Fibroblast of skin of right biceps (primary cell): ENCODE measurements at places on chromosomes 7 and 10.
A peak's percentile ranks its signal among the peaks of the same experiment; 100 is the strongest.

DNA sequence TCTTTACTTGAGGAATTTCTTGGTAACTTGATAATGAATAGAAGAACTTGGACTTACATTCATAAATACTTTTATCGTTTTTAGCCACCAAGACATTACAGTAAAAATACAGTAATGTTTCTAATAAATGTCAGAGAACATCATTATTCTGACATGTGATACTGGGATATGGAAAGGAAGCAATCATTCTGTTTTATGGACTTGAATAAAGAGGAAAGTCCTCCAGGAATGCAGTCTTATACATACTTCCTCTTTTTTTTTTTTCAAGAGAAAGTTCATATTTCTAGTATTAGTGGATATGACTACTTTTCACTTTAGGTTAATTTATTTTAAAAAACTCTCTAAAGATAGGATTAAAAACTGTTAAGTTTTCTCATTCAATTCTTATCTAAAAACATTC lies 220.0 kb upstream of the SEMA3C start:
- peak; percentile 20 for DNase-seq

GRCh38 chr10:98134117-98134430 lies 383 bp upstream of the R3HCC1L start:
- no peak for DNase-seq

DNA sequence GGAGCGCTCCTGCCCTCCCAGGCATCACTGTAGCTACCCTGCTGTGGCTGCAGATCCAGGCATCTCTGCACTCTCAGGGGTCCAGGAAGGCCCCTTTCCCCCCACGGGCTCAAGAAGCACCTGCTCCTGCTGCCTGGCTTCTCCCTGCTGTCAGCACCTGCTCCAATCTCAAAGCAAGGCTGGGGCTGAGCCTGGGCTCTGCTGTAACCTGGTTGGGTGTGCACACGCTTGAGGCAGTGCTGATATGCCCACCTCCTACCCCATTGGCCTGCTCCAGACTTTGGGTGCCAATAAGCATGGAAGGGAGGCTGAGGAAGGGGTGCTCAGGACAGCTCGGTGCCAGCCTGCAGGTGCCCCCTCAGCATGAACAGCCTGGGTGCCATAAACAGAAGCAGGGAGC lies 185.0 kb downstream of the ZNF438 start:
- no peak for DNase-seq

DNA sequence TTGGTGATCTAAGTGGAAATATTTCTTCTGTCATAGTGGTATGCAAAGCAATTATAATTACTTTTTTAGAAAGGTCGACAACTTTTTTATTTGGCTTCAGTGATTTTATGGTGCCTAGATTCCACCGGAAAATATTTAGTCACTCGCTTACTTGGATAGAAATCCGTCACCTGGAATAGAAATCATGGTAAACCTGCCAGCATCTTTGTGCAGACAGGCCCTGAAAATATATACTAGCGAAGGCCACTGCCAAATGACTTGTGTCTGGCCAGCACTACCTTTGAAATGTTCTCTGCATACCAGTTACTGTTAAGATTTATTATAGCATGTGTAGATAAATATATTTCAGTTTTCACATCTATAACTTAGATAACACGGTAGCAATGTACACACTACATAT lies 226.4 kb downstream of the AGMO start:
- DNase-seq = no peak

GRCh38 chr10:100253041-100253440 lies 14.4 kb downstream of the CWF19L1 start:
- DNase-seq = no peak

DNA sequence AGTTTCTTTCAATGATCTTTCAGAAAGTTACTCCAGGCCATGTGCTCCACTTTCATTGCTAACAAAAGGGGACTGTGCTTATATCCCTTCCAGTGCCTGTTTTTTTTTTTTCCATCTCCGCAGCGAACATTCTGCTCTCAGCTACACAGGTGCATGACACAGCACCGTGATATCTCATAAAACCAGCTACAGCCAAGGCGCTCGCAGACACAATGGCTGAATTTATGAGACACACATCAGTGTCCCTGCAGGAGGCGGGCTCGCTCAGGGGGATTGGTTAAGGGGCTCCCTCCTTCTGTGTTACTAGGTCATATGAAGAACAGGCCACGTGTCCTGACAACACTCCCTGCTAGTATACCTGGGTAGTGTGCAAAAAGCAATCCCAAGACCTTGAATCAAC lies 245.5 kb downstream of the SKAP2 start:
- DNase-seq = no peak

DNA sequence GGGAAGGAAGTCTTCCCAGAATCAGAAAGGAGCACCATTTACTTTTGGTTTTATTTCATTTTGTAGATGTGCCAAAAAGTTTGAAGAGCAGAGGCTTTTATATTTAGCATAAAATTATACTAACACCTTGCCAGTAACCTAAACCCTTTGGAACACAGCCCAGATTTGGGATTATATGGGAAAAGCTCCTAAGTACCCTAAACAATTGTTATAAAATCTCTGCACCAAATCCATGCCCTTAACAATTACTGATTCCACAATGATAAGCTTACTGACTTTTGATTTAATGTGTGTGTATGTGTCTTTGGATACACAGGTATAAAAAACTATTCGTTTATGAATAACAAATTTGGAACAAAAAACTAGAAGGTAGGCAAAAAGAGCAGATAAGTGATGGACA lies 39.0 kb upstream of the TMEM229A start:
- no peak for DNase-seq

DNA sequence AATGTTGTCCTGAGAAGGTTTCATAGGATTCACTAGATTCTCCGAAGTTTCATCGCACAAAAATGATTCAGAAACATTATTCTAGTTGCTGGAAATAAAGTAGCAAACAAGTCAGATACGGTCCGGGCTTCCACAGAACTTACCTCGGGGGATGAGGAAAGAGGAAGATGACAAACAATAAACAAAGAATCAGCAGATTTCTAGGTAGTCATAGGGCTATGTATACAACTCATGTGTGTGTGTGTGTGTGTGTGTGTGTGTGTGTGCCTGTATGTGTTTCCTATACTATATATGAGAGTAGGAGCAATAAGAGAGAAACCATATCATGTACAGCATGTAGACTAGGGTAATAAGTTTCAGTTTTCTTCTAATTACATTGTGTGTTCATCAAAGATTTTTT lies 16.5 kb downstream of the TMEM236 start:
- no peak for DNase-seq

- DNase-seq = peak; percentile 96
These were observed 27.7 kb upstream of the TM9SF3 start for GRCh38 chr10:96614515-96614914.

DNA sequence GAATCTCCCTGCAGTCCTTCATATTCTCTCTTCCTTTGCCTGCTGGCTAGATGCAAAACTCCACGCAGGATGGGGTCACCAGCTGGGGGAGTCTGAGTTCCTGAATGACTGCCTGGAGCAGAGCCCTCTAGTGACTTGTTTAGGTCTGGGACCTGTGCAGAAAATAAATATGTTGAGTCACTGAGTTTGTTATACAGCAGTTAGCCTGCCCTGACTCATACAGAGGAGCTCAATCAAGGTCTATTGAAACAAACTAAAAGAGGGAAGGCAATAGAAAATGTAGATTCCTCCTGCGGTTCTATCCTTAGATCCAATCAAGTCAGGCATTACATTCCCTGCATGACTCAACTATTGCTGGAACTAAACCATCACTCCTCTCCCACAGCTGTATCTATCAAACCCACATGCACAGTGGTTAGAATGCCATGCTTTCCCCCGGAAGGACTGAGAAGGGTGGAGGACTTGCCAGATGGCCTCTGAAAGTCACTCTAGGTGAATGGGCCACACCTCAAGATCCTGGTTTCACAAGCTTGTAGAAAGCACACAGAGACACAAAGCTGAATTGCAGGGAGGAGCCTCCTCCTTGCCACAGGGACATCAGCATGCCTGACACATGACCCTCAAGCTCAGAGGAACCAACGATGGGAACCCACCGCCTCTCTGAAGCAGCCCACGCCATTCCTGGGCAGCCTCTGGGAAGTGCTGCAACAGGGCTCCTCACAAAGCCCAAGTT lies 73.9 kb downstream of the SH3PXD2A start:
- peak; percentile 95 for DNase-seq

DNA sequence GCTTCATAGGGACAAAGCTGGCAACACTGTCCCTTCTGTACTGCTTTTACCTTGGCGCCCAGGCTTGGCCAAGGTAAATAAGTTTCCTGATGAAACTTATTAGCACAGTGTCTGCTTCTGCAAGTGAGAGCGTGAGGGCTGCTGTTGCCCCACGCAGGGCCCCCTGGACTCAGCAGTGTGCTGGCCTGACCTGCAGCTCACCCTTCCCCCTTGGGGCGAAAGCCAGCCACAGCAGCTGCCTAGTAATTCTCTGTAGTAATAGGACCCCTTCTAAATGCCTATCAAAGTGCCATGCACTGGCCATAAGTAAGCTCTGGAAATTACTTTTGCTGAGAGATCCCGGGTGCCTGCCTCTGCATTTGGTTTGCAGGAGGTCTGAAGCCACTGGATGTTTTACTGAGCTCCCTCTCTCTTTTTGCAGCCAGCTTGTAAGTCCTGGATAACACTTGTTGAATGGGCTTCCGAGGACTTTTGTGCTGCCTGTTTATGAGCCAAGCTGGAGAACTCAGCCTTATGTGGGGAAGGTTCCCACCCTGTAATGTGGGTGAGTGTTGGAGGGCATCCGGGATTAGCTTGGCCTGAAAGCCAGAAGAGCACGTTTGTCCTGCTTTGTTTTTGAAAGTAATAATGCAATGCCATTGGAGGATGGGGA lies 293.9 kb downstream of the C7orf25 start:
- no peak for DNase-seq

GRCh38 chr7:51246258-51247245 lies 70.1 kb downstream of the COBL start:
- peak; percentile 7 for DNase-seq

- no peak for DNase-seq
These were observed 6.1 kb downstream of the GET4 start for GRCh38 chr7:882336-883035.

GRCh38 chr7:33961948-33962347 lies 56.6 kb downstream of the BMPER start:
- peak; percentile 76 for DNase-seq

DNA sequence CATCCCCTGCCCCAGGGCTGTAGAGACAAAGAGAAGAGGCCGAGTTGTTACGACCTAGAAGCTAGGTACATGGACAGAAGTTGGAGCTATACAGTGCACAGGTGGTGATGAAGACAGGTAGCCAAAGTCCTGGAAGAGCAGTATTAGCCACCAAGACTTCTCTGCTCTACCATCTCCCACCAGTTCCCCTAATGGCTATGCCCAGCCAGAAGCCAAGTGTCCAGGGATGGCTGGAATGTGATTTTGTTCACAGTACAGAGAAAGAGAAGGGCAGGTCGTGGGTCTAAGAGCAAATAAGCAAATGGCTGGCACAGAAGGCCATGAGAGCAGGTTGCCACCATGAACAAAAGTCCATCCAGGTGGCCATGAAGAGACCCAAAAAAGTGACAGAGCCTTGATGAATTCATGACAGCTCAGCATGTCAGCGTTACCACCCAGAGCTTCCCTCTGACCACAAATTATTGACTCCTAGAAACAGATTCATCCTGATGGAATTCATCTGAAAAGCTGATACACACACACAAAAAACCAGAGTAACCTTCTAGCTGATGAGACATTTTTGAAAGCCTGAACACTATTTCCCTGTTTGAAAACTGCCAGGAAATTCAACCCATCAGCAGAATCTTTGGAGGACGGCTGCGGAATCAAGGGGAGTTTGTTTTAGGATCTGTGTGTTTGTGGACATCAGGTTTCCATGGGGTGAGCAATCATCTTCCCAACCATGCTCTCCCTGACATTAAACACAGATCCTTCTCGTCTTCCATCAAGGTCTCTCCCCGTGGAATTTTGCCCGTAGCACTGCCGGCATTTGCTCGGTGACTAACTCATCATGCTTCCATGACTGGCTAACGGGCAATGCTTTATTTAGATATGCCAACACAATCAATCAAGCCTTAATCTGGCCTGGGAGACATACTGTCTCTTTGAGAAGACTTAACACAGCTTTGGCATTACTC lies 906.7 kb upstream of the AUTS2 start:
- peak; percentile 99 for DNase-seq

GRCh38 chr7:95718577-95719410 lies 53.6 kb upstream of the DYNC1I1 start:
- peak; percentile 9 for DNase-seq

DNA sequence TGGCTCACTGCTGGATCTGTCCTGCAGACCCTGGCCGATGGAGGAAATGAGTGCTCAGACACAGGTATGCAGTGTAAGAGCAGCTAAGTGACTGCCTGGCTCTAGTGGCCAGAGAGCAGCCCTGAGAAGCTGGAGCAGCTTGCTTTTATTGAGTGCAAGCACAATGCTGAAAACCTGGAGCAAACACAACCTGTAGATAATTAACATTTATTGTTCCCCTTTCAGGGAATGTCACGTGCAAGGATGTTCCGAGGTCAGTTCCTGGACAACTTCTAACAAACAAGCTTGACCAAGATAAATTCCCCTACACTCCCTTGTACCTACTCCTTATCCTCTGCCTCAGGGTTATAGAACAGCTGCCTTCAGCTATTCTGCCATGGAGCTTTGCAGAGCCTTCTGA lies 31.3 kb downstream of the DDC start:
- no peak for DNase-seq

DNA sequence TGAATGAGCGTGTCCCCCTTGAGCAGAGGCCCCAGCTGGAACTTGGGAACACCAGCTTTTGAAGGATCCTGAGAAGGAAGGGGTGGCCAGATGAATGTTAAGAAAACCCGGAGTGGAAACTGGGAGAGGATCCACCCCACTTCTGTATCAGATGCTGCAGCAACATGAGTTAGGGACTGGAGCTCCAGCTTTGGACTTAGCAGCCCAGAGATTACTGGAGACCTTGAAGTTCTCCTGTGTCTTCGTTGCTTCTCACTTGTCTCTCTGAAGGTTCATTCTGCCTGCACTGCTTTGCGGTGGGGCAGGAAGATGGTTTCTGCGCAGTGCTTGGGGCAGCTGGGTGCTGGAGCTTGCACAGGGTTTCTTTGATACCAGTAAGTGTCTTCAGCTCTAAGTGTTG lies 9.3 kb downstream of the TMEM248 start:
- peak; percentile 26 for DNase-seq

GRCh38 chr7:139680676-139681462 lies 96.9 kb downstream of the HIPK2 start:
- DNase-seq = peak; percentile 99

GRCh38 chr10:79229830-79230327 lies 117.4 kb upstream of the PPIF start:
- no peak for DNase-seq

DNA sequence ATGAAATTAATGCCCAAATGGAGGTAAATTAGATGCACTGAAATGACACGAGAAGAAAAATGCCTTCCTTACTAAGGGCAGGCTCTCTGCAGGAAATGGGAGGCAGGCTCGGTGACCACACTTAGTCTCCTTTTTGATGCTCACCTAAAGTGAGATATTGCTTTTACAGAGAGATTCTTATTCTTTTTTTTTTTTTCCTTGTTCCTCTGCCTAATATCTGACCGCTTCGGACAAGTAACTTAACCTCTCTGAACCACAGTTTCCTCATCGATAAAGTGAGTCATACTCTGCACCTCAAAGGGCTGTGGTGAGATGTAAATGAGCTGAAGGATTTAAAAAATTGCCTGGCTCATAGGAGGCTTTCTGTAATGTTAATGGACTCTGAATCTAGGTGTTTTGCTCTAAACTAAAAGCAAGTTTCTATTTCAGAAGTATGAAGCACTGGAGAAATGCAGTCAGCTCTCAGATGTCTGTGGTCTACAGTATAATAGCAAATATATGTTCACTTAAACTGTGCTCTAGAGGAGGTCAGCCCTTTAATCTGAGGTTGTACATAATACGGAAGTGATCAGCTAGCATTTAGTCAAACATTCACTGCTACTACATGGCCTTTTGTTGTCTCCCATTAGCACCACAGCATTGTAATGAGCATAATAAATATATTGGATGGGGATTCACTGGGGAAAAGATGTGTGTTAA lies 23.2 kb downstream of the NKX2-3 start:
- DNase-seq = no peak
